ENCODE measurements at places on chromosomes 2 and 18.

GRCh38 chr18:55252053-55252675 is 292.9 kb upstream of the CCDC68 start:
- peak; percentile 16 for DNase-seq

- peak; percentile 9 for DNase-seq
Measured at GRCh38 chr18:45320724-45321123, 294.6 kb upstream of the SLC14A2 start.

- DNase-seq = peak; percentile 86
Measured at GRCh38 chr18:79258447-79258846, 137.3 kb upstream of the NFATC1 start.

GRCh38 chr2:44548221-44549098 is 186.7 kb downstream of the CAMKMT start:
- DNase-seq = no peak

DNA sequence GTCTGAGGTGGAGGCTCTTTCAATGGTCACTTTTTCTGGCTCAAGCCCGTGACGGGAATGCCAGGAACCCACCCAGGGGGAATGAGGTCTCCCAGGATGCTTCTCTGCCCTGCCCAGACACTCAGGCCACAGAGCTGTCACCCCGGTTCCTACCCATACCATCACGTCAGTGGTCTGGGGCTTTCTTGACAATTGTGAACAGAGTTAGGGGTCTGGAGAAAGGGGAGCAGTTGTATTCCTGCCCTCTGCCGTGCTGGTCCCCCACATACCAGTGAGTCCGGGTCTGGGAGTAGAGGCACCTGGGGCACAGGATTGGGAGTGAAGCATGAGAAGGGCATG is 97.2 kb downstream of the B3GNT2 start:
- DNase-seq = no peak

DNA sequence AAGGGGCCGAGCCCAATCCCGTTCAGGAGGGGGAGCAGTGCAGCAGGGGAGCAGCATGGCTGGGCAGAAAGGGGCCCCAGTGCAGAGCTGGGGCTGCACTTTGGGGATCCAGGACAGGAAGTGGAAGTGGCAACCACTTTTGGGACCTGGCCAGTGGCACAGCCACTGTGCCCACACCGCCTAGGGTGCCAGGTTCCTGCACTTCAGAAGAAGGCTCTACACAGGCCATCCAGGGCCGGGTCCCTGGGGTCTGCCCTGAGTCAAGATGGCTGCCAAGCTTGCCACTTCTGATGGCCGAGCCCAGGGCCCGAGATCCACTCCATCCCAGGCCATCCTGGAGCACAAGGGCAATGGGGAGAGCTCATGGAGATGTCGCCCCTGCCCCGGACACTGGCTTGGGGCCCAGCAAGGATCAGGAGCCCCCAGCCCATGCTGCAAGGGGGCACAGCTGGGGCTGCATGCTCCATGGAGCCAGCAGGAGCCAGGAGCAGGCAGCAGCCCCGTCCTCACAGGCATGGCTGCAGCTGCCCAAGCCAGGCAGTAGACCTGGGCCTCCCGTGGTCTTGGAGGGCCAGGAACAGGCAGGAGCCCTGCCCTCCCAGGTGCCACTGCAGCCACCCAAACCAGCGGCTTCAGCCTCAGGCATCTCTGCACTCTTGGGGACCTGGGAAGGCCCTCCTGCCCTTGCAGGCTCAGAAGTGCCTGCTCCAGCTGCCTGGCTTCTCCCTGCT is 35.0 kb upstream of the ID2 start:
- DNase-seq = no peak

GRCh38 chr2:229300790-229301189 is 29.7 kb upstream of the PID1 start:
- no peak for DNase-seq

GRCh38 chr2:215052404-215052803 is 86.0 kb downstream of the ABCA12 start:
- no peak for DNase-seq

- no peak for DNase-seq
Measured at GRCh38 chr2:33241581-33241980, 234.9 kb upstream of the RASGRP3 start.

GRCh38 chr18:3993941-3994687 is 461.0 kb downstream of the DLGAP1 start:
- no peak for DNase-seq

GRCh38 chr2:71064110-71064611 is 4.3 kb upstream of the NAGK start:
- DNase-seq = peak; percentile 9

DNA sequence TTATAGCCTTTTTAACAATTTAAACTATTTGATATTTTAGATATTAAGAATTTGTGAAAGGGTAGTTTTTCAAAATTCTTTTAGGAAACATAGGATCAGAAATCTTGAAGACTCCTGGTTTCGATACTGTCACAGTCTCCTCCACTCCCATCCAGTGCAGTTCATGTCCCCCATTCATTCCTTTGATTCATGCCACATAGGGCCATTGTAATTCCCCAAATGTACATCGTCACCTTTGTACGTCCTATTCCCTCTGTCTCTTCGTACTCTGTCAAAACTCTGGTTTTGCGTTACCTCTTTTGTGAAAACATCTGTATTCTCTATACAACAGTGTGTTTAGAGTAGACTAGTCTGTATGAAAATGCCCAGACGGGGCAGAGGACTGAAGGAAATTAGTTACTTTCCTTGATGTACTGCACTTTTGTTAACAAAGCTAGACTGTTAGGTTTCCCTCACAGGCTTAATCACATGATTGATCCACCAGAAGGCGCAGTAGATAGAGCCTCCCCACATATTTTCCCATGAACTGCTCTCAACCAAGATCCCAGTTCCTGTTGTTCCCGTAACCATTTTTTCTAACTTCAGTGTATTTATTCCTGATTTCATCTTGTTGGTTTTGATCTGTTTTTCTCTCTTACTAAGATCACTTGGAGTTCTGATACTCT is 2.5 kb downstream of the MRPL35 start:
- peak; percentile 39 for DNase-seq

DNA sequence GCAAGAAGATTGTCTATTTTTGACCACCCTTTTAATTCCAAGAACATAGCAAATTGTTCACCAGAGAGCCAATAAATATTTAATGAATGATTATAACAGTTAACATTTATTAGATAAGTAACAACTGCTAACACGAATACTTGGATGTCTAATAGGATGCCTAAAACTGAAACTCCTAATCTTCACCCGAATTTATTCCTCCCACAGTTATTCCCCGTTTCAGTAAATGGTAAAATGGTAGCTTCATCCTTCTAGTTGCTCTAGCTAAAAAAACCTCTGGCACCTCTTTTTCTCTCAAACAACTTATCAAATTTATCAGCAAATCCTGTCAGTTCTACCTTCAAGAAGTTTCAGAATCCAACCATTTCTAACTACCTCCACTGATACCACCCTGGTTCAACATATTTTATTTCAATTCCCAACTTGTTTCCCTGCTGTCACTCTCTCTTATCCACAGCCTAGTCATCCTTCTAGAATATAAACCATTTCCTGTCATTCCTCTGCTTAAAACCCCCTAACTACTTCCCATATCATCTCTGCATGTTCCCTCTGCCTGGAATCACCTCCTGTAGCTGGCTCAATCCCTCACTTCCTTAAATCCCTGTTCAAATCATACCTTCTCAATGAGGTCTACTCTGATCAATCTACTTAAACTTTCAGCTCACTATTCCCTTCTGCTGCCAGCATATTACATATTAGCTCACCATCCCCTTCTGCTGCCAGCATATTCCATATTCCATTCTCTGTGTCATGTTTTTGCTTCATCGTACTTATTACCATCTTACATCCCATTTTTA is 93.8 kb downstream of the ROCK2 start:
- no peak for DNase-seq

- DNase-seq = no peak
Measured at GRCh38 chr2:180505203-180505602, 475.2 kb upstream of the UBE2E3 start.

- DNase-seq = no peak
Measured at GRCh38 chr18:27695052-27695451, 481.9 kb downstream of the CDH2 start.

- no peak for DNase-seq
Measured at GRCh38 chr2:229622495-229623355, 91.6 kb downstream of the DNER start.

DNA sequence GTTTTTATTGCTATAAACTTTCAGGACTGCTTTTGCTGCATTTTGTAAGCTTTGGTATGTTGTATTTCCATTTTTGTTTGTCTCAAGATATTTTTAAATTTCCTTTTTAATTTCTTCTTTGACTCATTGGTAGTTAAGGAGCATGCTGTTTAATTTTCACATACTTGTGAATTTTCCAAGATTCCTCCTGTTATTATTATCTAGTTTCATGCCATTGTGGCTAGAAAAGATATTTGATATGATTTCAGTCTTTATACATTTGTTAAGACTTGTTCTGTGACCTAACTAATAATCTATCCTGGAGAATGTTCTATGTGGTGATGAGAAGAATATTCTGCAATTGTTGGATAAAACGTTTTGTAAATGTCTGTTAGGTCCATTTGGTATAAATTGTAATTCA is 62.1 kb downstream of the NUP35 start:
- no peak for DNase-seq

DNA sequence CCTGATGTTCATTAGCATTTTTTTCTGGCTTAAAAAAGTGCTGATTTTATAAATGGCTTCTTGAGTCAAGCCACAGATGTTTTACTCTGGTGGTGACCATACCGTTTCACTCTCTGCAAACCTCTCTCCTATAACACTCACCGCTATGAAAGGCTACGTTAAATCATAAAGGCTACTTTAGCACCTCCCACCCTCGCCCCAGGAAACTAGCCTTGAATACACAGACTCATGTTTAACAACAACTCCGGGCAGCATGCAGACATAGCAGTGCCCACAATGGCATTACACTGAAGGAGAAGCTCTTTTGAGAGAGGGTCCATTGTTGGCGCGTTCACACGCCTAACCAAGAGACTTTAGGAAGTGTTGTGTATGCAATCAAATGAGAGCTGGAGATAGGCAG is 5.6 kb downstream of the MYT1L start:
- DNase-seq = no peak

DNA sequence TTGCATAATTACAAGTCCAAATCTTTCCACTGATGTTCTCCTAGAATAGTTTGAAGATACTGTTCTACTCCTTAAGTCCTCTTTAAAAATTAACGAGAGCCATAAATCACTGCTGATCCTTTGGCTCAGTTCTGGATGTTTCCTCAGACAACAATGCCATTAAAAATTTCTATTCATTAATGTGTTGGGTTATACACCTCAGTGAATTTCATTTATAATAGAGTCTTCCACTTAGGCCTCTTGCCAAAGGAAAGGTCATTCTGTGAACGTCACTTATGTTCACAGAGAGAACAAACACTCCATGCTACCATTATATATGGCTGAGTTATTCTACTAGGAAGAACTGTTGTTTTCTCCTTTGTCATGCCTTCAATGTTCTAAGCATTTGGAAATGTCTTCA is 1472.3 kb upstream of the CELF4 start:
- DNase-seq = no peak
